ENCODE measurements at places on chromosomes 13 and 19.

DNA sequence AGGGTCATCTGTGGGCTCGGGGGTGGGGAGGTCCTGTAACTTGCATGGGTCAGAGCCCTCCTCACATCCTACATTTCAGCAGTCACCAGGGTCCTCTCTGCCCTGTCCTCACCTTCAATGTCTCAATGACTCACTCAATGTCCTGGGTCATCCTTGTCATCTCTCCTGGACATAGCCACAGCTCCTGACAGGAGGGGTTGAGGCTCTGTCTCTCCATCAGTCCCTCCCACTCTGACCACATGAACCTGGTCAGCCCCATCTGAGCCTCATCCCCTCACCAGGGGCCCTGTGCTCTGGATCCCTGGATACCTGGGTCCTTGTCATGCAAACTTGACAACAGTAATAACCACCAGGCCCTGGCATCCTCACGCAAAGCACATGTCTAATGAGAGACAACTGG, 13.4 kb downstream of the CEACAM21 start:
- no peak for DNase-seq

DNA sequence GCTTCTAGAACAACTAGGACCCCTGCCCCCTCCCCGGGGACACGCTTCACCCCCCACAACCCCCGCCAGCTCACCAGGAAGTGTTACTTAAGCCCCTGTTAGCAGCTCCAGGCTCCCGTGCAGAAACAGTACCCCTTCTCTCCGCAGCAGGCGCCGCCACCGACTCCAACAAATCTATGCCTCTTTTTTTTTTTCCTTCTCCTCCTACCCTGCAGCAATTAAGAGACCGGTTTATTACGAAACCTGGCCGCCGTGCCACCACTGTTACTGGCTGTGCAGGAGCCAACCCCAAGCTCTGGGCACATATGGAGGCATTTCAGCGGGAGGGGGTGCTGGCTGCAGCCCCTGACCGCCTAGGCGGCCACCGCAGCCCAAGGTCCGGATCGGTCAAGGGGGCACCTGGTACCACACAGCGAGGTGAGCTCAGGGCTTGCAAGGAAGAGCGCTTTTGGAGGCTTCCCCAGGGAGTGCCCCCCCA, 2.4 kb downstream of the GADD45B start:
- peak; percentile 57 for DNase-seq

DNA sequence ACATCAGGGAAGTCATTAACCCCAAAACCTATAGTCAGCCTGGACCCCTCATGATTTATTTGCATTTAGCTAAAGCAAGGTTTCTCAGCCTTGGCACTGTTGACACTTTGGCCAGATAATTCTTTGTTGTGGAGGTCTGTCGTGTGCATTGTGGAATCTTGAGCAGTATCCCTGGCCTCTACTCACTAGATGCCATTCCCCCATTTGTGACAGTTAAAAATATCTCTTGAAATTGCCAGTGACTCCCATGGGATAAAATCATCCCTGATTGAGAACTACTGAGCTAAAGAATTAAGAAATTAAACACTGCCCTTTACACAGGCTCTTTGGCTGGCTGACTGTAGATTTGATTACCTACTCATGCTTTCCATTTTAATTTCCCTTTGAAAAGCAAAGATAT, 102.7 kb downstream of the LMO7 start:
- no peak for DNase-seq

DNA sequence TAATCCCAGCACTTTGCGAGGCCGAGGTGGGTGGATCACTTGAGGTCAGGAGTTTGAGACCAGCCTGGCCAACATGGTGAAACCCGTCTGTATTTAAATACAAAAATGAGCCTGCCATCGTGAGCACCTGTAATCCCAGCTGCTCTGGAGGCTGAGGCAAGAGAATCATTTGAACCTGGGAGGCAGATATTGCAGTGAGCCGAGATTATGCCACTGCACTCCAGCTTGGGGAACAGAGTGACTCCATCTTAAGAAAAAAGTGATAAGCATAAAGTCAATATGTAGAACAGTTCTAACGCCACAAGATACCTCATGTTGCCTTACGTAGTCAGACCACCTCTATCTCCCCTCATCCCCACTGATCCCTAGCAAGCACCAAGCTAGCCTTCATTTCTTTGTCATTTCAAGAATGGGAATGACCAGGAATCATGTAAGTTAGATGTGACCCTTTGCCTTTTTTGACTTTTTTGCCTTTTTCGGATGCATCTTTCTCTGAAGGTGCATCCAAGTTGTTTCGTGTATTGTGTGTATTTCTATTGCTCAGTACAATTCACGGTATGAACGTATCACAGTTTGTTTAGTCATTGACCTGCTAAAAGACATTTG, 6.4 kb downstream of the RPL21 start:
- DNase-seq: no peak

DNA sequence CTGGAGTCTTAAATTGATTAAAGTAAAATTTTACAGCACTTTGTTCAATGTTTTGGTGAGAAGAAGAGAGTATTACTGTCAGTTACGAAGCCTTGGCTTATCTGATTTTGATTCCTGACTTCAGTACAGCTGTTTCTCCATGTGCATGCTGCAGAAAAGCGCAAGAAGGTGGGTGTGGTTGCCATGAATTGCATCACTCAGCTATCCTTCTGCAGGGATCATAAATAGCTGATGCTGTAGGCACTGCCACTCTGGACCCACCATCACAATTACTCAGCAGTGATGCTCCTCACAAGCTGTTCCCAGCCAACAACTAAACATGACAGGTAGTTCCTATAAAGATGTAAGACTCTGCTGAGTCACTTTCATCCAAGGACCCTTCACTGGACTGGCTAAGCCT, 321.2 kb downstream of the IRS2 start:
- no peak for DNase-seq

All from activated naive CD4-positive, alpha-beta T cell treated with Interleukin-2 at 50 U/mL for 16 hours (primary cell).